CD14-positive monocyte (primary cell): ENCODE measurements at places on chromosomes 11 and 22.

GRCh38 chr11:1073261-1073724, 1.4 kb upstream of the MUC2 start:
- DNase-seq, result no peak

DNA sequence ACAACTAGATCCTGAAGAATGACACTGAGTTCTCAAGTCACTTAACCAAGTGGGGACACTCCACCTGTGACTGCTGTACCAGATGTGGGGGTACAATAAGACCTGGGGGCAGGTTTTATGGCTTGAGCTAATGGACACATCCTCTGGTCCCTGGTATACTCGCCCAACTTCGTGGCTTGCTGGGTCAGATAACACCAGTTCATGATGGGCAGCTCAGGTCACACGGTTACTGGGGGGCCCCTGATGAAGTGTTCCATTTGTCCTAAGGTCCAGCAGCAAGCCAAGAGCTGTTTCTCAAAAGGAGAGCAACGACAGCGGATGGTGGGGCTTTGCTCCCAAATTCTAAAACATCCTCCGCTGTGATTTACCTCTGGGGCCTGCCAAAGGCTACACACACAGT, 1368.4 kb downstream of the BRD1 start:
- DNase-seq, result no peak

DNA sequence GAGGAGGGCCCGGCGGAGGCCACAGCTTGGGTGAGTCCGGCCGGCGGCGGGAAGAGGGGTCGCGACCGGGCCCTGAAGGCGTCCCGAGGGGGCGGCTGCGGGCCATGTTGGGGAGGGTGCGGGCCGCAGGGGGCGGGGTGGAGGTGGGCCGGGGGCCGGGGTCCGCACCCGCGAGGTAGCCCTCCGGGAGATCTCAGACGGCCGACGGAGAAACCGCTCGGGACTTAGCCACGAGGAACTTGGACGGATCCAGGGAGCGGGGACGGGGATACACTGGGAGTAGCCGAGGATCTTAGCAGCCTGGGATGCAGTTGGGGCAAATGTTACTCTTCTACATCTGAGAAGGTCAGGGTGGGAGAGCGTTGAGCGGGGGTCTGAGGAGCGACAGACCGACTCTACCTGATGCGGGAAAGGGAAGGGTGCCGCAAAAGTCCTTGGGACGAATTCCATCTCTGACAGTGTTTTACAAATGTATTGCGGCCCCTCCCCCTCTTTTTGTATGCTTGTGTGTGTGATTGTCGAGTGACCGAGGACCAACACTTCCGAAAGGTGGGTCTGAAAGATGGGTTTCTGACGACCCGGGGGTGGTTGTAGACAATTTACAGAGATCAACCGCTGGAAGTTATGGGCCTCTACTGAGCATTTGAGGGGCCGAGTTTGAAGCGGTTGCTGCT, 658 bp downstream of the STIP1 start:
- no peak for DNase-seq

DNA sequence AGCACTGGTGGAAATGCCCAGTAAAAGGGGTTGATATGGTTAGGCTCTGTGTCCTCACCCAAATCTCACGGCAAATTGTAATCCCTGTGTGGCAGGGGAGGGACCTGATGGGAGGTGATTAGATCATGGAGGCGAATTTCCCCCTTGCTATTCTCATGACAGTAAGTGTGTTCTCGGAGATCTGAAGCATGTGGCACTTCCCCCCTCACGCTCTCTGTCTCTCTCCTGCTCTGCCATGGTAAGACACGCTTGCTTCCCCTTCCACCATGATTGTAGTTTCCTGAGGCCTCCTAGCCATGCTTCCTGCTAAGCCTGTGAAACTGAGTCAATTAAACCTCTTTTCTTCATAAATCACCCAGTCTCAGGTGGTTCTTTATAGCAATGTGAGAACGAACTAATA, 37.4 kb downstream of the PACSIN2 start:
- DNase-seq, result peak; percentile 88

GRCh38 chr22:42862045-42862734, 5.1 kb upstream of the ARFGAP3 start:
- DNase-seq, result no peak

GRCh38 chr11:1337647-1338007, 28.2 kb upstream of the TOLLIP start:
- DNase-seq, result no peak

- no peak for DNase-seq
Observed at GRCh38 chr11:121754598-121754997, 301.8 kb upstream of the SORL1-AS1 start.

- no peak for DNase-seq
Observed at GRCh38 chr11:27184458-27185312, 144.1 kb downstream of the BBOX1 start.

GRCh38 chr11:2446590-2447252, 1.9 kb downstream of the KCNQ1 start:
- DNase-seq, result peak; percentile 54

DNA sequence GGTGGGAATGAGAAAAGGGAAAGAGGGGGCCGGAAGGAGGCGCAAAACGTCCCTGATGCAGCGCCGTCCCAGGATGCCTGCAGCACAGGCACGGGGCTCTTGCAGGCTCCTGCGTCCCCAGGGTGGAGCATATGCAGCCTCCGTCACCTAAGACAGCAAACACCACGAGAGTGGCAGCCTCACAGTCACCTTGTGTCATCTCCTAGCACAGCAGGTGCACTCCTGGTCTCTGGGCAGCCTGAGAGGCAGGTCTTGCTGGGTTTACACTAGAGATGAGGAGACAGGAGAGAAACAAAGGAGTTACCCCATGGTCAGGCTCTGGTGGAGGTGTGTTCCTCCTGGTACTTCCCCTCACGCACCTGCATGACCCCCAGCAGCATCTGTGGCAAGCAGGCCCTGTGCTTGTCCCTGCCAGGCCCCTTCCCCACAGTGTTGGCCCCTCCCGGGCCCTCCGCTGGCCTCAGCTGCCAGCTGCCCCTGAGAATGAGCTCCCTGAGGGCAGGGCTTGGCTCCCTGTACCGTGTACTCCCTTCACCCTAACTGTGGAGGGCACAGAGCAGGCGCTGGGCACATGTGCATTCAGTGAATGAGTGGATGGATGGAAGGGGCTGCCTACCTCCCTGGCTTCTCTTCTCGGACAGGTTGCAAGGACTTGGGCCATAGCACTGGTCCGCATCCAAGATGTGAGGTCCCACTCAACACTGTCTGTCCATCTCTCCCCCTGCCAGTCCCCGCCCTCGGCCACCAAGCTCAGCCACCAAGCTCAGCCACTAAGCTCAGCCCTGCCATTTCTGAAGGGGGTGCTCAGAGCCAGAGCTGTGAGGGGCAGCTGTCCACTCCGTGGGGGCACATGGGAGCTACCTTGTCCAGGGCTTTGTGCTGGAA, 988.6 kb downstream of the BRD1 start:
- DNase-seq, result no peak

DNA sequence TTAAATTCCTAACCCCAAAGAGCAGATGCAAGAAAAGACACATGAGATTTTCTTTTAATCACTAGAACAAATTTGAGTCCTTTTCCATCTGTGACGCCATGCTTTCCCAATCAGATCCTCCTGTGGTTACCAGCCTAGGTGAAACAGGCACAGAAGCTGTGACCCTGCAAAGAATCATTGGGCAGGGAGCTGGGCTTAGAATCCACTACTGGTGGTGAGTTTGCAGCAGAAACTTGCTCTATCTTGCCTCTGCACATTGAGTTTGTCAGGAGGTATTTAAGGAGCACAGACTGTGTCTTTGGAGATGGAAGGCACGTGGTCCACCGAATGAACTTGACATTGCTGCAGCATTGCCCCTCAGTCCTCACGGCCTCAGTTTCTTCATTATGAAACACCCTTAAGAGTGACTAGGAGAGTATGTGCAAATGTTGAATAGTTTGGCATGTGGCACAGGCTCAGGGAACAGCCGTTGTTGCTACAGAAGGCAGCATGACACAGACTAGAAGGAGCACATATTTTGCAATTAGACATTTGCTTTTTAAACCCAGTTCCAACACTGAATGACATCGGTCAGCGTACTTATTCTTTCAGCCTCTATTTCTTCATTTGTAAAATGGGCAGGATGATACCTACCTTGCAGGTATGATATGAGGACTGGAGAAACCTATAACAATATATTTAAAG, 127.6 kb downstream of the DBX1 start:
- no peak for DNase-seq

GRCh38 chr11:132818951-132819350, 713.4 kb downstream of the OPCML start:
- no peak for DNase-seq

DNA sequence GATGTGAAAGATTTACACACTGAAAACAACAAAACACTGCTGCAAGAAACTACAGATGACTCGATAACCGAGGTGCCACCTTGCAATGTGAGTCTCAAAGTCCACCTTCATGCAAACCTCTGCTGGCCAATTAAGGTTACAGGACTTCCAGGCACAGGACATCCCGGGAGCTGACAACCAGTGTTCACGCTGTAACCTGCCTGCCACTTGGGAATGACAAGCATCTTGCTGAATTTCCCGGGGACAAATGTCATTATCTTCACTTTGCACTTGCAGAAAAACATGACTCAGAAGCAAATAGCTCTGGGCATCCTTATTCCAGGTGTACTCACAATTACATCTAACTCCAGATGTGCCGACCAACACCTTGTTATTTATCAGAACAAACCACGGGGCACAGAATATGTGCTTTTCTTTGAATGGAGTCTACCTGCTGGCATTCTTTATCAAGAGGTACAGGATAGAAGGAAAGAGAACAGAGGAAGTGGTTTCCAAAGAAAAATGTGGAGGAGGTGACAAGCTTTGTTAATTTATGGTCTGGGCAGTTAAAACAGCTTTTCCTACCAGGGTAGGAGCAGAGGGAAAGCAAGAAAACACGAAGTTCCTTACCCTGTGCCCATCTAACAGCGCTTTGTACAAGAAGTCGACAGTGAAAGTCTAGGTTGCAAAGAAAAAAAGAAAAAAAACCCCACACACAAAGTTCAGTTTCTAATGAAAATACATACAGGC, 72.3 kb downstream of the SHANK2 start:
- no peak for DNase-seq

DNA sequence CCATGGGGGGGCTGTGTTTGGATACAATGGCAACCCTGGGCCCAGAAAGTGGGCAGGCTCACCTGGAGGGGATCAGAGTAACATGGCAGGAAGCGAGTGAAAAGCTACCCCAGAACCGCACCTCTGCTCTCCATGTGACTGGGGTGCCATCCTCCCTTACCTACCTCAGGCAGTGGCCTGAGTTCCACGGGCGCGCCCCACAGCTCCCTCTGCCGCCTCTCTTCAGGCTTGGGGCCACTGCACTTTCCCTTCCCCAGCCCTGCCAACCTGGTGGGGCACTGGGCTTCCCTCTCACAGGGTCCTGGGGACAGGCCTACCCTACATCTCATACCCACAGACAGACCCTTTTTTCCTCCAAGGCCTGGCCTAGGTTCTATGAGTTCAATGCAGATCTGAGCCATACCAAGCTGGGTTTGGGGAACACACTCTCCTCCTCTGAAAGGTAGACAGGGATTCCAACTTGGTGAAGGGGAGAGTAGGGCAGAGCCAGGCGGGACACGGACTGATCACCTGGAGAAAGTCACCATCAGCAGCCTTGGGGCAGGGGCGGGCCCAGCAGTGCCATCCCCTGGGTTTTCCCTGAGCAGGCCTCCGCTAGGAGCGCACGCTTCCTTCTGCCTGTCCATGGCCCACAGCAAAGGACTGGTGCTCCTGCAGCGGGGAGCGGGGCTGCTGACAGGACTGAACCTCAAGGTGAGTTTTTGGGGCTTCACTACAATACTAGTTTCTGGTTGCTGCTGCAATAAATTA, 7.1 kb downstream of the GALR3 start:
- DNase-seq, result no peak

GRCh38 chr11:118074785-118075184, 2.1 kb upstream of the TMPRSS4 start:
- DNase-seq, result no peak

DNA sequence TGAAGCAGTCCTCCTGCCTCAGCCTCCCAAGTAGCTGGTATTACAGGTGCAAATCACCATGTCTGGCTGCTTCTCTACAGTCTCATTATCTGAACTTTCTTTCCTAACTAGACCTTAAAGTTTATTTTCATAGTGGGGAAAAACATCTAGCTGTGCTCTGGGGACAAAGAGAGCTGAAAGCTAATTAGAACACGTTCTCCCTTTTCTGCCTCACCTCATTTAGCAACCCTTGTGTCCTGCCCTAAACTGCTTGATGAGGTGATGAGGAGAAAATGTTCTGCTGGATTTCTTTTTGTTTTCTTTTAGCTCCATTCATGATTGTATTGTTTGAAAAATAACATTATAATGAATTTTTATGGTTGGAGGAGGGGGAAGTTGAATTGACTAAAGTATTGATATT, 84.7 kb downstream of the YAP1 start:
- DNase-seq, result no peak

DNA sequence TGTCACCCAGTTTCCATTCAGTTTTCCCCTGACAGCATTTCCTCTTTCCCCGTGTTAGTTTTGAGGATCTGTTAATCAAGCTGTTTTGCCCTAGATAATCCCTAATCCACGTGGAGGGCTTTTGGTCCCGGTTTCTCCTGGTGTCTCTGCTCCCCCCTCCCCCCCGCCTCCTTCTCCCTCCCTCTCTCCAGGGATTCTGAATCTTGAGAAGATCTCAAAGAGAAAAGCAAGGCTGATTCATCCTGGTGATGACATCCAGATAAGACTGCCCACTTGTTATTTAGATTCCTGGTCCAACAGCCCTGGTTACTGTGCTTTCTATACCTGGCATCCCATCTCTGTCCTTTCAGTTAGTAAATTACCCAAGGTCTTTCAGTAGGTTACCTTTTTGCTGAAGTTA, 59.4 kb downstream of the KCNA4 start:
- no peak for DNase-seq

GRCh38 chr11:34890812-34891211, 25.4 kb downstream of the APIP start:
- peak; percentile 10 for DNase-seq

GRCh38 chr11:126083829-126084607, 21.4 kb upstream of the CDON start:
- no peak for DNase-seq

DNA sequence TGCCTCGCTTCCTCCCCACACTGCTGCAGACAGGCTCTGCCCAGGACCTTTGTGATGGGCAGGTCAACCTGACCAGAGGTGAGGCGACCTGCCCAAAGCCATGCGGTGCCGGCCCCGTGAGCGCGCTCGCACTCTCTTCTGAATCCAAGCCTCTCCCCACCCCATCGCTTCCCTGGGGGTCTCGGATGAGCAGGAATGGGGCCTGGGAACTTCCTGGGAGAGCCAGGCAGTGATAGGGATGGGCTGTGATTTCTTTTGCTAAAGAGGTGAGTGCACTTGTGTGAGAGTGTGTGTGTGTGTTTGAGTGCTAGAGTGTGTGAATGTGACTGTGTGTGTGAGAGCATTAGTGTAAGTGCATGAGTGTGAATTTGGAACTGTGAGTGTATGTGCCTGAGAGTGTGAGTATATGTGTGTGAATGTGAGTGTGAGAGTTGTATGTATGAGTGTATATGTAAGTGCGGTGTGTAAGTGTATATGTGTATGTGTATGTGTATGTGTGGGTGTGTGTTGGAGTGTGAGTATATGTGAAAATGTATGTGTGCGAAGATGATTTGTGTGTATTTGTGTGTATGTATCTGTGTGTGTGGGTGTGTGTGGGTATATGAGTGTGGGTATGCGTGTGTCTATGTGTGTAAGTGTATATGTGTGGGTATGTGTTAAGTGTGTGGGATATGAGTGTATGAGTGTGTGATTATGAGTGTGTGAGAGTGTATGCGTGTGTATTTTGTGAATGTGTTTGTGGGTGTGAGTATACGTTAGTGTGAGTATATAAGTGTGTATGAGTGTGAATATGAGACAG, 11.7 kb upstream of the LRRC10B start:
- no peak for DNase-seq
